Memory B cell (primary cell): ENCODE measurements at places on chromosomes 13 and 19.

- DNase-seq, result no peak
Measured at GRCh38 chr13:73961181-73961580, 173.0 kb downstream of the KLF12 start.

DNA sequence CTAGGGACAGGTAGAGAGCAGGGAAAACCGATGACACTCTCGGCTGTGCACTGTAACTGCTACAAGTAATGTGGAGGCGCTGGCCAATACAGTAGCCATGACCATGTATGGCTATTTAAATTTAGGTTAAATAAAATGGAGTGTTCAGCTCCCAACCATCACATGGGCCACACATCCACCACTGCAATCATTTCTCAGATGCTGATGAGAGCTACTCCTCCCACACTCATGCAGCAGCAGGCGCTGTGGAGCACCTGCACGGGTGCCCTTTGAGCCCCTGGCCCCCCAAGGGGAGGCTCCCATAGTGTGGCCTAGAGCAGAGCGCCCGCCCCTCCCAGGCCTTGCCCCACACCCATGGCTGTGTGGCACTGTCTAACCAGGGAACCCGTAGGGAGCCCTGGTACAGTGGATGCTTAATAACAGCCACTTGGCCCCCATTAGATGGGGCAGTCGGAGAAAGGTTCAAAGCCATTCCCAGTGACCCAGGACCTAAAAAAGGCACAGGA is 6.0 kb downstream of the ACP4 start:
- no peak for DNase-seq

- no peak for DNase-seq
Measured at GRCh38 chr13:98765996-98766519, 13.6 kb upstream of the SLC15A1 start.

GRCh38 chr19:35109395-35110112 is 6.1 kb upstream of the FXYD3 start:
- no peak for DNase-seq

DNA sequence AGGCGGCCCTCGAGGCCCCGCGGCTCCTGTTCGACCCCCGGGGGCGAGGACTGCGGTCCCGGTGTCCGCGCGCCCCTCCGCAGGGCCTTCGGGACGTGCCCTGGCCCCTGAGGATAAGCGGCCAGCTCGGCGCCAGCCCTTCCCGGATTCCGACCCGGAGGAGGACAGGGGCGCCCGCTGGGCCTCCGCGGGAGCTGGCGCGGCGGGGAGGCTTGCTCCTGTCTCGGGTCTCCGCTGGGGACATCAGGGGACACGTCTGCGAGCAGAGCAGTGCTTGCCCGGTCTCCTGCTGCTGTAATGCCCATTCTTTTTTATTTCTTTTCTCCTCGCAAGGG is 829 bp downstream of the B3GLCT start:
- DNase-seq, result no peak

GRCh38 chr19:33393286-33394005 is 19.9 kb downstream of the CEBPG start:
- no peak for DNase-seq

DNA sequence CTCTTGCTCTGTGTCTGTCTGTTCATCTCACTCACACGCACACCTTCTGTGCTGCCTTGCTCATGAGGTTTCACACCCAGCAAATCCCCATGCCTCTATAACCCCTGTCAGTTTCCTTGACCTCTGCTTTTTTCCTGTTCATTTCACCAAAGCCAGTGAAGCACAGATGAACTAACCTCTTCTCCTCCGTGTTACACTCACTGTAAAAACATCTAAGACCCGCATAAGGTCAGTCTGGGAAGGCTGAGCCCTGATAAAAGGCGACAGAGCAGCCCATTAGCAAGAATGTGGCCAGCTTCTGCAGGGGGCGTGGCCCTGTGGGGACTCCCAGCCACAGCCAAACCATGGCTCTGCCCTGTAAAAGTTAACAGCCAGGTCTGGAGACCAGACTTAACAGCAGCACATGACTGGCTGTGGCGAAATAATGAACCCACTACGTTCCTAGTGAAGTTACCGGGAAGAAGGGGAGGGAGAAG is 42.8 kb upstream of the NPAS1 start:
- DNase-seq, result no peak

GRCh38 chr13:52968074-52968700 is 60.4 kb upstream of the OLFM4 start:
- DNase-seq, result peak; percentile 54

GRCh38 chr19:19820774-19821320 is 703 bp downstream of the ZNF506 start:
- no peak for DNase-seq

DNA sequence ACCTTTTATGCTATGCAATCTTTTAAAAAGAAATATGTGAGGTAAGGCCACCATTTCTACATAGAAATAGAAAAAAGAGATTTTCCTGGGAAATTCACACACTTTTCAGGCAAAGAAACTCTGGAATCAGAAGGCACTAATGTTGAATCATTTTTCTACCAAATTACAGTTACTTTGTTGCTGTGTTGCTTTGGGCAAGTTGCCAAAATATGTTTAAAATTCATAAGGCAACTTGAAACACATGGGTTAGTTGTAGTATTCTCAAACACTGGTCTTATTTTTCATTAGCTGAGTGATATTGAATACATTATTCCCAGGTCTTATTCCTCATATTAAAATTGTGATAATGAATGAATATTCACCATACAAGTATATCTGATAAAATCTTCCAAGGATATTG is 195.0 kb upstream of the SLITRK1 start:
- no peak for DNase-seq

- peak; percentile 46 for DNase-seq
Measured at GRCh38 chr13:73967397-73968165, 166.6 kb downstream of the KLF12 start.

- DNase-seq, result no peak
Measured at GRCh38 chr13:77544355-77544754, 8.8 kb downstream of the SCEL start.

- DNase-seq, result no peak
Measured at GRCh38 chr19:560121-560520, 12.3 kb upstream of the BSG start.

GRCh38 chr13:49437705-49438104 is 6.2 kb downstream of the CAB39L start:
- DNase-seq, result no peak

GRCh38 chr19:41699968-41700323 is 8.5 kb upstream of the CEACAM5 start:
- no peak for DNase-seq

DNA sequence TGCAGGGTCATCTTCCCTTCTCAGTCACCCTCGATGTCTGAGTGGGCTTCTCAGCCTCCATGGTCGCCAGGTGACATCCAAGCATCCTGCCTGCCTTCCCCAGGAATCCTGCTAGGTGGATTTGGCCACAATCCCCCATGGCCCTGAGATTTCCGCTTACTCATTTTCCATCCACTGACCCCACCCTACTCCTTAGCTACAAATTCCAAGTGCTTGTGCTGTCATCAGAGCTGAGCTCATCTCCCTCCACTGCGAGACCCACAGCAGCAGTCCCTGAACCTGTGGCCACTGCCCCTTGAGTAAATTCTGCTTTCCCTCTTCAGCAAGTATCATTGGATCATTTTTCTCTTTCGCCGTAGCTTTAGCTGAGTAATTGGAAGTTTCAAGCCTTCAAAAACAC is 90.5 kb upstream of the ANKRD10 start:
- no peak for DNase-seq

GRCh38 chr13:50202485-50202884 is 187.2 kb downstream of the KCNRG start:
- no peak for DNase-seq

- no peak for DNase-seq
Measured at GRCh38 chr13:112531263-112531794, 56.6 kb downstream of the TUBGCP3 start.

DNA sequence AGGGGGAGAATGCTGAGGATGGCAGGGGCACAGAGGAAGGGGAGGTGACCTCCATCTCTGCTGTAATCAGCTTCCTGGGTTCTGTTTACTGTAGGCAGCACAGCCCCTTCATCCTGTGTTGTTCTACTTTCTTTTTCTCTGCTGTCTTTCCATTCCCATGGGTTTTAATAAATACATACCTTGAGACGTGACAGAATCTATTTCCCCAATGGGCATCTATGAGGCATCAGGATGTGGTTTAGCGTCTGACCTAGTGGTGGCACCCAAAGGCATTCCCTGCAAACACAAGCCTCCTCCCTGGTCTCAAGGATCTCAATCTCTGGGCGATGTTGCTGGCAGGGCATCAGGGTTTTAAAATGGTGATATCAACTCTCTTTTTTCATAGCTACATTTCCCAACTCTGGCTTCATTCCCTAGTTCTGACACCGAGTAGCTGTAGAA is 60.8 kb downstream of the ALOX5AP start:
- DNase-seq, result no peak

- DNase-seq, result no peak
Measured at GRCh38 chr19:44623080-44623479, 9.7 kb downstream of the IGSF23 start.

DNA sequence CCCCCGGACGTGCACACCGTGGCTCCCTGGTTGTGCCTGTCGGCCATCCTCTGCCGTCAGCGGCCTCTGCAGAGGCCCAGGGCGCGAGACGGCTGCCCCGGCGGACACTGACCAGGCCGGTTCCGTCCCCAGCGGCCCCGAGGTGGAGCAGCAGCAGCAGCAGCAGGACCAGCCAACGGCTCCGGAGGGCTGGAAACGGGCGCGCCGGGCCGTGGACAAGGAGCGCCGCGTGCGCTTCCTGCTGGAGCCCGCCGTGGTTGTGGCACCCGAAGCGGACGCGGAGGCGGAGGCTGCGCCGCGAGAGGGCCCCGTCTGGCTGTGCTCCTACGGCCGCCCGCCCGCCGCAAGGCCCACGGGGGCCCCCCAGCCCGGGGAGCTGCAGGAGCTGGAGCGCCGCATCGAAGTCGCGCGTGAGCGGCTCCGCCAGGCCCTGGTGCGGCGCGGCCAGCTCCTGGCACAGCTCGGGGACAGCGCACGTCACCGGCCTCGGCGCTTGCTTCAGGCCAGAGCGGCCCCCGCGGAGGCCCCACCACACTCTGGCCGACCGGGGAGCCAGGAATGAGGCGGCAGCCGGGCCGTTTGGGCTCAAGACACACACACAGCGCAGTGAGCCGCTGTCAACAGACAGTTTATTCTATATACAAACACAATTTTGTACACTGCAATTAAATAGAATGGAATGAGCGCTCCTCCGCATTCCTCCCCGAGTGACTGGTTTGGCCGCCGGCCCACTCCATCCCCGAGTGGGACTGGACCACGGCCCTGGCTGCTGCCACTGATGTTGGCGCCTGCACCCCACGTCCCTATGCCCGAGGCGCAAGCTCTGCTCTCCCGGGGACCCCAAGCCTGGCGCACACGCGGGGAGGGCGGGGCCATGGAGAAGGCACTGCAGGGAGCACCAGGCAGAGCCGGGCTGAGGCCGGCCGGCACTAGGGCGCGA is 9.1 kb downstream of the GRIN3B start:
- no peak for DNase-seq

DNA sequence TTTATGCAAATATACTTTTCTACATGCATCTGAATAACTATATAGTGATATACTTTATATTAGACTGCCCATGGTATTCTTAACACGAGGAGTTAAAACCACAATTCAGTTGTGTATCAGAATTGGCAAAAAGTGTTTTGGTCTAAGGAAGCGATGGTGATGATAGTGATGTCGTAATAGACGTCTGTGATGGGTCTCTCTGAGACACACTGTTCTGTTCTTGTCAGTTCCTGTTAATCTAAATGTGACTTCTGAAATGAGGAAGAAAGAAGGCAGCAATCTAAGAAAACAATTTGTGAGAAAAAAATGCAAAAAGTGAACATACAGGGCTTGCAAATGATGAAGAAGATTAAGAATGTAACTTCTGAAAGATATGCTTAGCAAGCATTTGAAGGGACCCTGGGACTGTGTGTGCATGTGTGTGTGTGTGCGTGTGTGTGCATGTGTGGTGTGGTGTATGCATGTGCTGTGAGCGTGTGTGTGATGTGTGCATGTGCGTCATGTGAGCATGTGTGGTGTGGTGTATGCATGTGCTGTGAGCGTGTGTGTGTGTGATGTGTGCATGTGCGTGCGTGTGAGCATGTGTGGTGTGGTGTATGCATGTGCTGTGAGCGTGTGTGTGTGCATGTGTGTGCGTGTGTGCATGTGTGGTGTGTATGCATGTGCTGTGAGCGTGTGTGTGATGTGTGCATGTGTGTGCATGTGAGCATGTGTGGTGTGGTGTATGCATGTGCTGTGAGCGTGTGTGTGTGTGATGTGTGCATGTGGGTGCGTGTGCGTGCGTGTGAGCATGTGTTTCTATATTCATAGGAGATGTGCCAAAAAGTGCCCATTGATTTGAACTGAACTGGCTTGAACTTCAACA is 131.8 kb downstream of the IRS2 start:
- no peak for DNase-seq

DNA sequence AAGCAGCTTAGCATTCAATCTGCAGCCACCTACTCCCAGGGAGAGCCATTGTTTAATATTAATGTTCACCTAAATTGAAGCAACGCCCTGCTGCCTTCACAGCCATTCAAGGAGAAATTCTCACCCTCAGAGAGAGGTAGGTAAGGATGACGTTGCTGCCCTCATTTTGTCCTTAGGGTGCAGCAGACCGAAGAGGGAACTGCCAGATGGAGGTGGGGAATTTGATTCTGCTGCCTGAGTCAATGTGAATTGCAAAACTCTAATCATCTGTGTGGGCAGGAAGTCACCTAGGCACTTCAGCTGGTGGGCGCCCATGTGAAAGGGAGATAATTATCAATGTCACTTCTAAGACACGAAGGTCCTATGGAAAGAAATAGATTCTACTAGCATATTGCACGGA is 503.4 kb downstream of the TBC1D4 start:
- DNase-seq, result no peak
